ENCODE measurements at places on chromosomes 2 and 18.

- no peak for DNase-seq
These were observed 711.2 kb upstream of the SALL3 start for GRCh38 chr18:78268226-78268988.

DNA sequence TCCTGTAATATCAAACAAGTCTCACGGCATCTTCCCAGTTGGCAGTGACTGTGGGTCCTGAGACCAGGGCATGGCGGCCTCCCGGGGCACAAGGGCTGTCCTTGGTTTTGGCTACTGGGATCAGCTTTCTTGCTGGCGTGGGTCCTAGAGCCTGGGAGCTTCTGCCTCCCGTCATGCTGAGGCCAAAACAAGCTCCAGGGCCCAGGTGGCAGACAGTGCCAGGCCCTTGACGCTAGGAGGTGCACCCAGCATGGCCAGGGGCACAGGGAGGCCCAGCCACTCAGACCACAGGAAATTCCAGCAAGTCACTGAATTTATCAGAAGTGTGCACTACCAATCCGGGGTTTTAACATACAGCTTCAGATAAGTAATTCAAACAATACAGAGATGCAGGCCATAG, 184.7 kb downstream of the EIPR1 start:
- no peak for DNase-seq

DNA sequence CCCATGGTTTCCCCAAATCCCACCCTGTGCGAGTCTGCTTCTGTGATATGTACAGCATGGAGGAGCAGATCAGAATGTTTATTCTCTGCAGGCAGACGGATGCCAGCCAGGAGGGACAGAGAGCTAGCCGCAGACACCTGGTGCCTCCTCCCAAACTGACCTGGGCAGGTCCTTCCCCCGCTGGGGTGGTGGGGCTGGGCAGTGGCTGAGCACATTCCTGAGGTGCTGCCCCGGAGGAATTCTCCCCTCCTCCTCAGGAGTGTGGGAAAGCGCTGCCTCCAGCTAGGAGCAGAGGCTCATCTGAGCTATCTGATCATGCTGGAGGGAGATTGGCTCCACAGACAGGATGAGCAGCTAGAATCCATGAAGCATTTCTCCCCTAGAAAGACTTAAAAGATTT, 21.7 kb downstream of the C2orf92 start:
- no peak for DNase-seq

GRCh38 chr2:238370823-238371372, 50.6 kb downstream of the TRAF3IP1 start:
- peak; percentile 64 for DNase-seq

GRCh38 chr2:149858216-149858615, 270.6 kb upstream of the MMADHC start:
- DNase-seq = no peak

- DNase-seq = no peak
These were observed 10.8 kb downstream of the EMILIN2 start for GRCh38 chr18:2857491-2858131.

GRCh38 chr2:60641811-60642788, 88.6 kb upstream of the BCL11A start:
- DNase-seq = peak; percentile 47

DNA sequence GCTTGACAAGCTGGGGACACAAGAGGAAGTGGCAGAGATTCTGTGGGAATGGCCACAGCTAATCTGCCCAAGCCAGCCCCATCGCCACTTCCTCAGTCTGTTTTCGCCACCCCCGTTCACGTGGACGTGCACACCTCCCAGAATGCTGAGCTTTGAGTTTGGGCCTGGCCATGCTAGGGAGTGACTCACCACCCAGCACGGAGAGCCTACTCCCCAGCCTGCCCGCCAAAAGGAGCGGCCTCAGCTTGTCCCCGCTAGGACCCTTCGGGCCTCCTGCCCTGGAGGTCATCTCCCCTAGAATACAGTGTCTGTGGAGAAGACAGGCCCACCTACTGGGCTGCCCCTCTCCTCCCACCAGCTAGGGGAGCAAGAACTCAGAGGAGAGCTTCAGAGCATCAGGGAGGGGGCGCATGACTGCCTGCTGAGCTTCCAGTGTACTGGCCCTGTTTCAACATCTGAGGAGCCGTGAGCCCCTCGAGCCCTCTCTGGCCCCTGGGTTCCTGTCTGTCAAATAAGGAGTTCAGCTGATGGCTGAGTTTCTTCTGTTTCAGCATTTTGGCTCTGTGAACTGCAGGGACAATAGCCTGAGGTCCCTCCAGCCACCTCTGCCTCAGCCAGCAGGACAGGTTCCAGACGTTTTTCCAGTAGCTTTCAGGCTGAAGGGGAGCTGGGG, 5.1 kb downstream of the SLC35F6 start:
- no peak for DNase-seq

DNA sequence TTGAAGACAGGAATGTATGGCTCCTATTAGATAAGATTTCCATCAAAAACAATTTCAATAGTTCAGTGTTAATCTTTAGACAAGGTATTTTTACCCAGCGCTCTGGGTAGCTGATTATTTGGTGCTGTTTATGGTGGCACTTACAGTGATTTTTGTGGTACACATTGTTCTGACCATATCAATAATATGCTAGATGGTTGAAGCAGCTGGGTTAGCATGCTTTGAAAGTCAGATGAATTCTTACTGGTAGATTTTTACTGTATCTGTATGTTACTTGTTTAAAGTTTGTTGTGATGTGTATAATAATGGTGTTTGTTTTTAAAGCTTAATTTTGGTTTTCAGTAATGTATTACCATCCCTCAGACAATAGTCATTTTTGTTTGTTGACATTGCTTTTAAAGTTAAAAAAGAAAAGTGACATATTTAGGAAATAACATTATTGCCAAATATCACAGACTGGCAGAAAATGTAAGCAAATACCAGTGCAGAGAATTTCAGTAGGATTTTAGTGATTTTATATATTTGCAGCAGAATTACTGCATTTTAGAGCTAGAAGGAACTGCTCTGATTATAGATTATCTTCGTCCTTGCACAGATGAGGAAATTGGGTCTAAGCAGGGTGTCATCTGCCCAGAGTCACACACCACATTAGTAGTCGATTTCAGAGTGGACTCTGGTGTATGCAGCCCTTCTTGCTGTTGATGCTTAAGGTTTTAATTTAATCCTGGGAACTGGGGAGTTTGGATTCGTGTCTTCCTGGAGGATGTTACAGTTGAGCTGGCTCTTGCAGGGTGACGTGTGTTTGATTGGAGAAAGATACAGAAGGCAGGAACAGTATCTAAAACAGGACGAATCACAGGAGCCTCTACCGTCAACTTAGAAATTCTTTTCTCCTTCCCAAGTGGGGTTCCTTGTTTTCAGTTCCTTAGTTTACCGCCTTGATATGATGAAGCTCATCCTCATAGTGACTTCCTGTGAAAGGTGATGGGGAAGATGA, 6.6 kb downstream of the SOCS6 start:
- DNase-seq = no peak

DNA sequence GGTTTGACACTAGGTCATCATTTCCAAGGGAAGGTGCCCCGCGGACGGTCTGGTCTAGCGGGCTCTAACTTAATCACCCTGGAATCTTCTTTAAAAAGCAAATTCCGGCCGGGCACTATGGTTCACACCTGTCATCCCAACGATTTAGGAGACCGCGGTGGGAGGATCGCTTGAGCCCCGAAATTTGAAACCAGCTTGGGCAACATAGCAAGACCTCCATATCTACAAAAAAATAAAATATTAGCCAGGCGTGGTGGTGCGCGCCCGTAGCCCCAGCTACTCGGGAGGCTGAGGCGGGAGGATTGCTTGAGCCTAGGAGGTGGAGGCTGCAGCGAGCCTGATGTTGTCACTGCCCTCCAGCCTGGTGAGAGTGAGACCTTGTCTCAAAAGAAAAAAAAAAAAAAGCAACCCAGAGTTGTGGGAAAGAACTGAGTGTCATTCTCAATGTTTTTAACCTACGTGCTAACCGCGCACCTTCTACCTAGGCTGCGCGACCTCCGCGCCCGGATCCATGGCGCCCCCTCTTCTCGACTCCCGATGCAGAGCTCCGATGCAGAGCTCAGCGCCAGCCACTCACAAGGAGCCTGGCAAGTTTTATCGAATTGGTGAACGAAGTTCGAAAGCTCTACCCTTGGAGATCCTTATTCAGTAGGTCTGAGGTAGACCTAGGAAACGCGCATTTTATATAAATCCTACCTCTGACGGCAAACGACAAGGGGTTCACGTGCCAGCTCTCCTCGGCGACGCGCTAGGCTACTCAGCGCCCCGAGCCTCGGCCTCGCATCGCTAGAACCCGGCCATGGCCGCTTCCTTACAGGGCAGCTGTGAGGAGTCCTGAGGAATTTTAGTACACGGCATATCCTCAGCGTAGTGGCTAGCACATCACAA, 888 bp upstream of the TWSG1 start:
- no peak for DNase-seq
